Heart right ventricle (tissue), 16 donors: ENCODE measurements at places on chromosomes 1 and 21. TPM values are rescaled to one million over a fixed set of nuclear protein-coding genes. Genes with fewer than 3 reads are reported as not detected.

- peaks cover 4% of the 10 kb centered on the region for H3K4me1 ChIP-seq
- H3K27me3 ChIP-seq: no peaks in the 10 kb centered on the region
- DNase-seq: no peak
- H3K4me3 ChIP-seq: no peak overlapping the region
Measured at GRCh38 chr21:35291034-35291433, 241.9 kb upstream of the RUNX1 start.

MXRA8 gene
- 19.7 TPM for total RNA-seq

LYPLA2 gene
- 28.5 TPM for total RNA-seq

SLC19A1 gene
- 6.3 TPM for total RNA-seq

RXRG gene
- 1.8 TPM for total RNA-seq

GRCh38 chr1:204477036-204477740, 17.4 kb downstream of the PIK3C2B start:
- H3K4me1 ChIP-seq: peaks cover 86% of the 10 kb centered on the region
- no peaks in the 10 kb centered on the region for H3K36me3 ChIP-seq
- H3K4me3 ChIP-seq: no peak overlapping the region
- DNase-seq: no peak
- H3K27ac ChIP-seq: peak overlapping the region; percentile 51

FCRLB gene
- 0.88 TPM for total RNA-seq

KRTAP12-2 gene
- total RNA-seq: not detected

MROH7 gene
- total RNA-seq: 13.7 TPM

DNA sequence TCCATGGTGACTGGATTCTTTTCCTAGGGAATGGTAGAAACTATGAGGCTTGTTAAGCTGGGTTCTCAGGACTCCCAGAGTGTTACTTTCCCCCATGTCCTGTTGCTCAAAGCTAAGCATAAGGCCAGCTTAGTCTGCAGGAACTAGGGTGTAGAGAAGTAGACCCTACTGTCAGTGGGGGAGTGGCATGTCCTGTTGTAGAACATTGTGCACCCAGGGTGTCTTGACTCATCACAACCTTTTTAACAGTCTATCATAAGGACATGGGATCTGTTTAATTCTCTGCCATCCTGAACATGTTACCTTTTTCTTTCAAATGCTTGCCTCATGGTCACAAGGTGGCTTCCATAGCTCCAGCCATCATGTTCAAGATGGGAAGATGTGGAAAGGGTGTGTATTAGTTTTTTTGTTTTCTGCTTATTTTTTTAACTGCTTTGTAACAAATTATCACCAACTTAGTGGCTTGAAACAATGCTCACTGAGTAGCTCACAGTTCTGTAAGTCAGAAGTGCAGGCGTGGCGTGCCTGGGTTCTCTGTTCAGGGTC, 17.4 kb downstream of the OBSCN start:
- H3K27me3 ChIP-seq: no peaks in the 10 kb centered on the region
- peaks cover 15% of the 10 kb centered on the region for H3K4me1 ChIP-seq
- H3K27ac ChIP-seq: no peak overlapping the region
- no peak overlapping the region for H3K4me3 ChIP-seq

PLA2G5 gene
- total RNA-seq: 44.1 TPM

GRCh38 chr1:19621274-19621950, 22.7 kb upstream of the NBL1 start:
- DNase-seq: no peak
- H3K27me3 ChIP-seq: no peaks in the 10 kb centered on the region
- H3K27ac ChIP-seq: no peak overlapping the region
- no peak overlapping the region for H3K4me3 ChIP-seq
- H3K4me1 ChIP-seq: peaks cover 32% of the 10 kb centered on the region

TMCO4 gene
- 9.0 TPM for total RNA-seq

ZCCHC17 gene
- 12.5 TPM for total RNA-seq

- no peaks in the 10 kb centered on the region for H3K27me3 ChIP-seq
- no peaks in the 10 kb centered on the region for H3K4me1 ChIP-seq
- H3K27ac ChIP-seq: no peak overlapping the region
- no peaks in the 10 kb centered on the region for H3K36me3 ChIP-seq
Measured at GRCh38 chr1:102919659-102920058, 188.7 kb downstream of the COL11A1 start.

DNA sequence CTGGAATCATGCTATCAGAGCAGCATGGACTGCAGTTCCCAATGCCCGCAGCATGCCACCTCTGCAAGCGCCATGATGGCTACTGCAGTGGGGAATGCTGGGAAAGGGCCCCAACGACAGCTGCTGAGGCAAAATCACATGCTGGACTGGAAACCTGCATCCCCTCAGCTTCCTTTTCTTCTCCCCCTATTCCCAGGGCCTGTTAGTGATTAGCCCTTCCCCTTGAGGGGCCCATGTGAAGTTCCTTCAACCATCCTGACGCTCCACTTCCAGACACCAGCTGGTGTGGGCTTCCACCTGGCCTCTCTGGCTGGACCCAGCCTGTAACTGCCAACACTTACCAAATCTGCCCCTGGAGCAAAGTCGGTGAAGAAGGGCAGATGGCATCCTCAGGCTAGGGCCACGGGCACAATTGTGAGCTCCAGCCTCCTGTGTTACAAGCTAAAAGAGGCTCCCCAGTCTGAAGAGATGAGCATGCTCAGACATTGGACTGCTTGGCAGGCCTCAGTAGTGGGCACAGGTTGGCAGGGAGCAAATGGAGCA, 22.1 kb upstream of the SDC3 start:
- H3K4me3 ChIP-seq: no peak overlapping the region
- peaks cover 53% of the 10 kb centered on the region for H3K36me3 ChIP-seq
- H3K27ac ChIP-seq: no peak overlapping the region
- DNase-seq: no peak

ETS2 gene
- 43.2 TPM for total RNA-seq

- DNase-seq: no peak
- H3K27me3 ChIP-seq: no peaks in the 10 kb centered on the region
- H3K4me3 ChIP-seq: no peak overlapping the region
- H3K4me1 ChIP-seq: no peaks in the 10 kb centered on the region
- H3K36me3 ChIP-seq: no peaks in the 10 kb centered on the region
- H3K27ac ChIP-seq: no peak overlapping the region
Measured at GRCh38 chr1:182114627-182115023, 53.1 kb upstream of the ZNF648 start.

DNA sequence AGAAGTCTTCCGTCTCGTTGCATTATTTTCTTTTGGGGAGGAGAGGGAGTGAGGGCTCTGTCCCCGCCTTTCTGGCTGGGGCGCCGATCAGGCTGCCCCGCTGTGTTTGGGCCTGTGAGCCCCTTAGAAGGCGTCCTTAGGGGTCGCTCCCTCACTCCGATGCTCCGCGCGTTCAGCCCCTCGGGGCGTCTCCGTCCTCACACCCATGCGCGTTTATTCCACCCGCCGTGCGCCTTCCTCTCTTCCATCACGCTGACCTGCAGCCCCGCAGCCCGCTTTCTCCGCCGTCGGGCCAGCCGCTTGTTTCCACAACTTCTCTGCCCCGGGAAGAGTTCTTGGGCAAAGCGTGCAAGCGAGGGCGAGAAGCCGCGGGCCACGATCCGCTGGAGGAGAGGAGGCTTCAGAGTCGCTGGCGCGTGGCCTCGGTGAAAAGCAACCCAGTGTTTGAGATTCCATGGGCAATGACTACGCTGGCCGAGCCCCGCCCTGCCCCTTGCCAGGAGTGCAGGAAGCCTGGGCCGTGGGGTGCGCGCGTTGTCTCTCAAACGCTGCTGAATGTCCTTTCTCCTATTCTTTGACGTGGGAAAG, 27.7 kb downstream of the TRIM11 start:
- H3K36me3 ChIP-seq: peaks cover 36% of the 10 kb centered on the region
- peaks cover 33% of the 10 kb centered on the region for H3K4me1 ChIP-seq
- DNase-seq: no peak

SESN2 gene
- 6.0 TPM for total RNA-seq

DNA sequence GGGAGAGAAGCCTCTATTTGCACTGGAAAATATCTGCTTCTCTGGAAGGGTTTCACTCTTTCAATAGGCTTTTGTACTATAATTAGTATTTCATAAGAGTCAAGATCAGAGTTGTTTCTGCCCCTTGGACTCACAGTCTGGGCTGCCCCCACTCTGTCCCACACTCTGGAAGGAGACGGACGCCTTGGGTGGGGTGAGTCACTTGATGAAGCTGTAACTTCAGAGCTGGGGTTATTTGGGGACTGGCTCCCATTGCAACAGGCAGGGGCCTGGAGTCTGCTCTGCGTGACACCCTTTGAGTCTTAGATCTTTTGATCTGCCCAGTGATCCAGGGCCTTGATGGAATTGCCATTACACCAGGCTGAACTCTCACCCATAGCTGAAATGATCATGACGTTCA, 4.0 kb upstream of the KCNA10 start:
- peaks cover 41% of the 10 kb centered on the region for H3K27me3 ChIP-seq
- H3K36me3 ChIP-seq: no peaks in the 10 kb centered on the region
- H3K27ac ChIP-seq: no peak overlapping the region
- DNase-seq: no peak

COL8A2 gene
- 2.0 TPM for total RNA-seq

PYCR2 gene
- 62.9 TPM for total RNA-seq

GRCh38 chr21:44836666-44837471, 19.0 kb upstream of the SUMO3 start:
- no peaks in the 10 kb centered on the region for H3K36me3 ChIP-seq
- H3K4me1 ChIP-seq: peaks cover 5% of the 10 kb centered on the region
- H3K27ac ChIP-seq: no peak overlapping the region
- no peaks in the 10 kb centered on the region for H3K27me3 ChIP-seq
